NCI-H1417 (cell line): ENCODE measurements at places on chromosomes 5 and 9.
A peak's percentile ranks its signal among the peaks of the same experiment; 100 is the strongest.

- no peak for DNase-seq
Measured at GRCh38 chr9:91836515-91836914, 113.5 kb downstream of the ROR2 start.

GRCh38 chr5:38831909-38832308 lies 13.9 kb upstream of the OSMR start:
- peak; percentile 34 for DNase-seq

- DNase-seq: no peak
Measured at GRCh38 chr5:94312298-94312697, 306.1 kb downstream of the KIAA0825 start.

GRCh38 chr5:62964428-62964827 lies 385.8 kb downstream of the LRRC70 start:
- no peak for DNase-seq

DNA sequence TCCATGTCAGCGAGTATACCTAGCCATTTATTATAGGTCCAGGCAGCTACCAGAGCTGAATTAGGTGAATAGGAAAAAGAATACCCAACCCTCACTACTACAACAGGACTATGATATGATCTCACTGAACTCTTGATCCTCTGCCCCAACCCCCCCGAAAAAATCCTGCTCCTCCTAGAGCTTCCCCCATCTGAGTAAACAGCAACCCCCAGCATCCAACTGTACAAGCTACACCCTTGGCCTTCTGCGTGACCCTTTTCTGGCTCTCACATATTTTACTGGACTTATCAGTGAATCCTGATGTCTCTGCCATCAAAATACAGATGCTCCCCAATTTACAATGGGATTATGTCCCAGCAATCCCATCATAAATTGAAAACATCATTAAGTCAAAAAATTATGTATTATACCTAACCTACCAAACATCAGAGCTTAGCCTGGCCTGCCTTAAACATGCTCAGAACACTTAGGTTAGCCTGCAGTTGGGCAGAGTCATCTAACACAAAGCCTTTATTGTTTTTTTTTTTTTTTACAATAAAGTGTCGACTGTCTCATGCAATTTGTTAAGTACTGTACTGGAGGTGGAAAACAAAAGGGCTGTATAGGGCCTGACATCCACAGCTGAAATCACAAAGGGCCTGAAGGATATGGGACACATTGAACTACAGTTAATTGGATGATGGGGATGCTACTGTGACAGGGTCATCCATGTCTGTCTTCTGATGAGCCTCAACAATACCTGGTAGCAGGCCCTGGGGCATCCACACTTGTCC lies 128.9 kb upstream of the ERCC6L2 start:
- DNase-seq: no peak

GRCh38 chr5:57358796-57359592 lies 123.6 kb downstream of the ACTBL2 start:
- no peak for DNase-seq

DNA sequence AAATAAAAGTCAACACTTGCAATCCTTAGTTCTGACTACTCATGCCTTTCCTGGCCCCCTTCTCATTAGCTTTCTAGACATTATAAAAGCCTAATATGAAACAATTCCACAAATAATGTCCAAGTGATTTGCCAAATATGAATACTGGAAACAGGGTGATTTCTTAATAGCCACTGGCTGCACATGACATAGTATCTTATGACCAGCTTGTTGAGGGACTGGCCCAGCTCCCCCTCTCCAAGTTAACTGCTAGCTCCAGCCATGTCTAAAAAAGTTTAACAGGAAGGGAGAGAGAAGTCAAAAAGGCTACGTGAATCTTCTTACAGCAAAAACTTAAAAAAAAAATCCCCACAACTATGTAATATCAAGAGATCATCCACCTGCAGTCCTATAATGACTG lies 1.5 kb downstream of the CERT1 start:
- peak; percentile 5 for DNase-seq

GRCh38 chr9:133629221-133630110 lies 6.7 kb upstream of the DBH start:
- no peak for DNase-seq

- DNase-seq: no peak
Measured at GRCh38 chr9:108655818-108656217, 200.0 kb downstream of the ACTL7B start.

DNA sequence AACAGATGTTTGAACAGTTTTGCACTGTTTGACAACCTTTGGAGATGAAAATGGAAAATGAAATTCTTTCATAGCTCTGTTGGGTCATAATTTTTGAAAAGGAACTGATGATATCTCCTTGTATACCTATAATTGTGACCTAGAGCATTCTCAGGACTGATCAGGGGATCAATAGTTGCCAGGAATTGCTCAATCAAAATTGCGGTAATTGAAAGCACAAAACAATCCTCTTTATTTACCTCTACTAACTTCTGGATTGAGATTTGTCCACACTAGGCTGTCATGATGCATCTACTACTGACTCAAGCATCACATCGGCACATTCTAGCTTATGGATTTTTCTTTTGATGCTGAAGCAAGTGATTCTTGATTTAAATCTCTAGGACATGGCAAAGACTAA lies 4.1 kb upstream of the CNTLN start:
- DNase-seq: no peak

GRCh38 chr5:171981847-171982246 lies 24.6 kb downstream of the FBXW11 start:
- no peak for DNase-seq

DNA sequence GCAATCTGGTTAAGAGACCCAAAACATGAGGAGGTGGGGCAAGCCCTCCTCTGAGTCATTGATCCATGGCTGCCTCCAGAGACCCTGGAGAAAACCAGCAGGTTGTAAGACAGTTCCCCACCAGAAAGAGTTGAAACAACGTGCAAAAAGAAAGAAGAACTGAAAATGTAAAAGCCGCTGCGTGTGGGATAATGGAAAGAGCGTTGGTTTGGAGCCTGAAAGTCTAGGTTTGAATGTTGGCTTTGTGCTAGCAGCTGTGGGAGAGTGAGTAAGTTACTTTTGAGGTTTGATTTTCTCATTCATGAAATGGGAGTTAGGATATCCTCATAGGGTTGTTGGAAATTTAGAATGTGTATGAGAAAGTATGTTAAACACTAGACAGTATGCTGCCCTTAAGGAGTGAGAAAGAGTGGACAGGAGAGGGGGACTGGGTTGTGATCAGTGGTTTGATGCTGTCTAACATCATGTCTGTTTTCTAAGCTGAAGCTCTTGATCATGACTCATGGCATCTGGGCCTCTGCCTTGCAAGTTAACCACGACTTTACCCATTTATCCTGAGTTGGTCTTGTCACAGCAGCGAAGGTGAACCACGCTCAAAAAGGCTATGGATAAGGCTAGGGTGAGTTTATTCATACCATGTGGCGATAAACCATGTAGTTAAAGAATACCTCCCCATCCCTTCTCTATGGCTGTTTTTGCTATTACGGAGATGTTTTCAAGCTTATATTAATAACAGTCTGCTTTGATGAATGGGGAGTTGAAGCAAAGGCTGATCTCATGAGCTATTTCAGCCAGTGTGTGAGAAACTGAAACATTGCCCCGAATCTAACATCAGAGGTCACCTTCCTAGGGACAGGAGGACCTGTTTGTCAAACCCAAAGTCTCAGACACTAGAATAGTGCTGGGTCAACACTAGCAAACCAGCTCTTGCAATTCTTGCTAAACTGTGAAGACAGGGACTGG lies 41.3 kb downstream of the ZNF366 start:
- no peak for DNase-seq

- peak; percentile 53 for DNase-seq
Measured at GRCh38 chr9:85508616-85509015, 233.1 kb downstream of the AGTPBP1 start.

- no peak for DNase-seq
Measured at GRCh38 chr5:133265720-133266526, 214.1 kb downstream of the HSPA4 start.

DNA sequence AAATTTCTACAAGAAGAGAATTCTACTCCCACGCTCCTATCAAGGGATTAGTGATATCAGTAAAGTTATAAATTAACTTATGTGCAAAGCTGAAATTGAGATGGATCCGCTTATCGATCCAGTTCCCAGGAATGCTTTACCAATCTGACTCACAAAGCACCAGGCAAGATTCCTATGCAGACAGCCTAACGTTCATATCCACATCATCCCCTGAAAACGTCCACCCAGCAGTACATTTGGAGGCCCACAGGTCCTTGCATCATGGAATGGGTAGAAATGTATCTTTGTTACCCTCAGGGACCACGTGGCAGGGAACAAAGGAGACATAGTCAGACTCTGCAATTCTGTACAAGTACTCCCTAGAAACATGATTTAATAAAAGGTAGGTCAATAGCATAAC lies 147.4 kb downstream of the ESM1 start:
- no peak for DNase-seq

- no peak for DNase-seq
Measured at GRCh38 chr5:660491-661030, 32.6 kb downstream of the TPPP start.

DNA sequence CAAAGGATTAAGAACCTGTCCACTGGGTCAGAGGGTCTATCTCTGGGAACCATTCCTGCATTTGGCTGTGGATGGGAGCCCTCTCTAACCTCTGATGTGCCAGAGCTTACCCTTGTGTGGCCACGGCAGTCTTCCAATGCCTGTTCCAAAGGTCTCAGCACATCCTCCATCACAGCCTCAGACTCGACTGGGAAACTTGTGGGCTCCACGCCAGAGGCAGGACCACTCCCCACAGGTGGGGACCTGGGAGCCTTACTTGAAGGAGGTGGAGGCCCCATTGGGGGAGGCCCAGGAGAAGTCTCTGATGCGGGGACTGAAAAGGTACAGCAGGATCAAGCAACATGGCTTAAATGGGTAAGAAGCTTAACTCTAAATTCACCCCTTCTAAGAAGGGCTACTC lies 4.4 kb downstream of the EIF4EBP3 start:
- DNase-seq: no peak

DNA sequence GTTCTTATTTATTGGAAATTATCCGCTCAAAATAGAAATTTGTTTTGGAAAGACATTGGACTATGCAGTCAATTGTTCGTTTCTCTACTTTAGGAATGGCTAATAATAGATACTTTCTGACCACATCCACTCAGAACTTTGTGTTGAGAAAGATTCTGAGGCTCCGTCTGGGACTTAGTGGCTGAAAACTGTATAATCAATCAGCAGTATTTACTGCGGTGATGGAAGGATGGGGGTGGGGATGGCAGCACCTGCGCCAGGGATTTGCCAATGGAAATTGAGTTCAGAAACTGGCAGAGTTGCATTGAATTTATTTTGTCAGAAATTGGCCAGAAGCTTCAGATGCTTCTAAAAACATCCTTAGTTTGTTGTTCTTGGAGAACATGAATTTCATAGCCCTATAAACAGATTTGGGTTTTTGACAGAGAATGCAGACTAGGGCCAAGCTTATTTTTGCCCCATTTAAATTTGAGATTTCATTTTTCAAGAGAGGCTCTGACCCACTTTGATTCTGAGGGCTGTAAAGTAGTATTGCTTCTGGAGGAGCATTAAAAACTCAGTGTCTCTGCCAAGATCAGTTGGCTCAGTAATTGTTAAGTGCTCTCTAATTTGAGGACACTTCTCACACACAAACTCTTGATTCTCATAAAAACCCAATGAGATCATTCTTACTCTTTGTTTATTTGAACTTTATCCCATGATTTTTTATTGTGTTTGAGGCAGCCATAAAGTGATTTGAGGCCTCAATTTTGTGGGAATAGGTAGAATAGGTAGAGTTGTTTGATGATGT lies 215.1 kb downstream of the CD180 start:
- no peak for DNase-seq

- no peak for DNase-seq
Measured at GRCh38 chr5:92653730-92654461, 927.1 kb downstream of the NR2F1-AS1 start.

DNA sequence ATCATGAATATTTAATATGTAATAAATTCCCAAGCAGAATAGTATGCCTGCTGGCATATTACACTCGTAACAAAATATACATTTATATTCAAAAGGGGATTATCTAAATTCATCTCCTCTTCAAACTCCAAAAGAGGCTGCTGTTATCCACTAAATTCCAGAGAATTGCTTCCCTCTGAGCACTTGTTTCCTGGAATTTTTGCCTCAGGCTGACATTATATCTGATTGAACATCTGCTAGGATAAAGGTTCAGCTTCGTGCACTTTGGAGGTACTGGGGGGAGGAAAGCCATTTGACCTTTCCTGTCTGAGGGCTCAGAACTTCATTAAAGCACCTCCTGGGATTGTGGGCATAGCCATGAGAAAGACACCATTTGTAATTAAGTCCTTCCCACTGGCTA lies 4.3 kb upstream of the HAPLN1 start:
- no peak for DNase-seq

DNA sequence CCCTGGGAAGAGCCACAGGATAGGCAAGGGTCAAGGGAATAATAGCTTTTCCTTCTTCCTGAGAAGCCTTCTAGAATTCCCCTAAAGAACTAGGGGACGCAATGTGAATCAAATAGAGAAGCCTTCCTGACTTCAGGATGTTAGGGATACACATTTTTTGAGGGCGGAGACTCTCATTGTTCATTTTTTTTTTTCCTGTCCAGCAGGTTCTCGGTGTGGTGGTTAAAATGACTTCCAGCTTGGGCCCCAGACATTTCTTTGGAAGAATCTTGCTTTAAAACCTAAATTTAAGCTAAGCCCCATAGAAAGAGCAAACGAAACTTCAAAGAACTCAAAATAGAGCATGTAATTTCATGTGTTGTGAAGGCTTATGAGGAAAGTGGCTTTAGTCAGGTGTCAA lies 80.8 kb downstream of the IQGAP2 start:
- no peak for DNase-seq

DNA sequence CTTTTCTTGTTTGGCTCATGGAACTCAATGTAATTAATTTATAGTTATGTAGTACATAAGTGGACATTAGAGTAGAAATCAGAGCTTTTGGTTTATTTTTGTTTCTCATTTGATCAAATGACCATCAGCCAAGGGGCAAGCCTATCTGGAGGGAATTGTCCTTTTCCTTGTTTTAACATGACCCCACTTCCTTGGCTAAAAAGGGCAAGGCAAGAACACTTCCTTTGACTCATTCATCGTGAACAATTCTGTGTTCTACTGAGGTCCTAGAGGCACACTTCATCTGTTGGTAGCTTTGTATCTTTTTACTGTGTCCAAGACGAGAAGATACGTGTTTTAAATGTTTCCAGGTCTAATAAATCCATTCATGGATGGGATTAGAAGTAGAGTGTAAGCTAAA lies 148.9 kb downstream of the ARHGEF28 start:
- DNase-seq: no peak
